ENCODE measurements at places on chromosomes 7 and 10. TPM values are rescaled to one million over a fixed set of nuclear protein-coding genes. Genes with fewer than 3 reads are reported as not detected.

- no peak overlapping the region for H3K27ac ChIP-seq
- no peaks in the 10 kb centered on the region for H3K36me3 ChIP-seq
Observed at GRCh38 chr10:19812976-19813375, 3.3 kb upstream of the PLXDC2 start.

DNA sequence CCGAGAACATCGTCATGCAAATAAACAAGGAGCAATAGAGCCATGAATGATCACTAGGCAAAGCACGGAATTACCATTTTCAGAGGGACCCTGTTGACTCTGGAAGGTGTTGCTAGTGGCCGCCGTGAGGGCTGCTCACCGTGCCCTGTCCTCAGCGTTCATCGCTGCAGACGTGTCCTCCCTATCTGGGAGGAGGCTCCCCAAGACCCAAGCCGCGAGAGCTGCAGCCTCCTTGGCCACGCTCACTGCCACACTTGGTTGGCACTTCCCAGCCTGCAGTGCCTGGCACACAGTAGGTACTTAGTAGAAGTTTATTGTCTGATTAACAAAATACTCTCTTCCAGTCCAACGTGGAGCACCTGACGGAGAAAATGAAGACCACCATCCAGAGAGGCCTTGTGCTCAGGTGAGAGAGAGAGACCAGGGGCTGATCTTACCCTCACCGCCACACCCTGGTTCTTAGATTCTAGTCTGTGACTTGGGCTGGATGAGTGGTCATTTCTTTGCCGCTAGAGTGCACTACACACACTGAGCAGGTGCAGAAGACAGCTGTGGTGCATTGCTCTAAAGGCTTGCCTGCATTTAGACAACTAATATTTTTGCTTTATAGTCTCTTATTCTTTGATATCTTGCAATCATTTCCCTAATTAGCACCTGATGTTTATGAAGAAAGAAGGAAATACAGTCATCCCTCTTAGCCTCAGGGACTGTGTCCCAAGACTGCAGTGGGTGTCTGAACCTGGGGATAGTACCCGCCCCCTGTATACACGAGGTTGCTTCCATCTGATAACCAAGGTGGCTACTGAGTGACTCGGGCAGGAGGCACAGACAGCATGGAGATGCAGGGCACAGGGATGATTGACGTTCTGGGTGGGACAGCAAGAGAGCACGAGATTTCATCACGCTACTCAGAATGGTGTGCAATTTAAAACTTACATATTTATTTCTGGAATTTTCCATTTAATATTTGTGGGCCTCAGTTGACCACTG, 40.3 kb downstream of the PITRM1 start:
- H3K4me1 ChIP-seq, result peaks cover 3% of the 10 kb centered on the region
- no peak overlapping the region for H3K4me3 ChIP-seq
- no peaks in the 10 kb centered on the region for H3K36me3 ChIP-seq
- H3K27ac ChIP-seq, result no peak overlapping the region
- DNase-seq, result no peak

- H3K4me1 ChIP-seq, result no peaks in the 10 kb centered on the region
- H3K27ac ChIP-seq, result no peak overlapping the region
- no peak overlapping the region for H3K4me3 ChIP-seq
- no peak for DNase-seq
Observed at GRCh38 chr10:120477743-120478141, 20.7 kb downstream of the PLPP4 start.

- no peaks in the 10 kb centered on the region for H3K36me3 ChIP-seq
- H3K4me1 ChIP-seq, result no peaks in the 10 kb centered on the region
- no peak for DNase-seq
- H3K27ac ChIP-seq, result no peak overlapping the region
- no peak overlapping the region for H3K4me3 ChIP-seq
Observed at GRCh38 chr7:138796038-138796615, 1.7 kb upstream of the TMEM213 start.

DNA sequence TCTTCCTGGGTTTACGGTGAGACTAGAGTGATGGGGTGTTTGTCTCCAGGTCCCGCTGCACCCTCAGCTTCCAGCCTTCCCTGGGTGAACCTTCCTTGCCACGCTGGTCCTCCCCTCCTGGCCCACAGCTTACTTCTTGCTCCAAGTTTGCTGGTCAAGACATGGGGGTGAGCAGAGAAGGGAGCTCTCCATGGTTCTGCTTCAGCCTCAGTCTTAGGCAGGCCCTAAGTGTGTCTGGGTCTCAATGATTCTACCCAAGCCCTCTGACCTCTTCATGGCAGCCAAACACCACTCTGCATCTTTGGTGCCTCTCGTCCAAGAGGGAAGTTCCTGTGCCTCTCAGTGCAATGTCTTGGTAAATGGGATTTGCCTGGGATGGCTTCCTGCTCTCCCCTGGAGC, 356.5 kb upstream of the KLF6 start:
- H3K4me1 ChIP-seq, result no peaks in the 10 kb centered on the region
- H3K27me3 ChIP-seq, result no peaks in the 10 kb centered on the region
- no peak overlapping the region for H3K4me3 ChIP-seq
- peak; percentile 35 for DNase-seq
- H3K27ac ChIP-seq, result no peak overlapping the region
- no peaks in the 10 kb centered on the region for H3K36me3 ChIP-seq

DNA sequence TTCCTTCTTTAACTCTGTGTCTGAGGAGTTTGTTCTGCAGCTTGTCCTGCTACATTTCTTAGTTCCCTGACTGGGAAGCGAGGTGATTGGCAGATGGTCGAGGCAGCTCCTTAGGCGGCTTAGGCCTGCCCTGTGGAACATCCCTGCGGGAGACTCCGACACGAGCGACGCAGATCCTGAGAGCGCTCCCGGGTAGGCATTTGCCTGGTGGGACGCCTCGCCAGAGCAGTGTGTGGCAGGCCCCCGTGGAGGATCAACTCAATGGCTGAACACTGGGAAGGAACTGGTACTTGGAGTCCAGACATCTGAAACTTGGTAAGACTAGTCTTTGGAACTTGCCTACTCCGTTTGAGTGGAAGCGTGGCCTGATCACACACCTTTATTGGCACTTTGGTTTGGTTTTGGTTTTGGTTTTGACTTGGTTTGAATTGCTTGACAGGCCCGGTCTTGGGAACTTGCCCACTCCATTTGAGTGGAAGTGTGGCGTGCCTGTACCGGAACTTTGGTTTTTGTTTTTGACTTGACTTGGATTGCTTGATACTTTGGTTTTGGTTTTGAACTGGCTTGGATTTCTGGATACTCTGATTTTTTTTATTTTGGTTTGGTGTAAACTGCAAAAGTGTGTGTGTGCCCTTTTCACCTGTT, 42.6 kb downstream of the MAP3K8 start:
- no peak overlapping the region for H3K4me3 ChIP-seq
- no peak overlapping the region for H3K27ac ChIP-seq
- DNase-seq, result no peak

DNA sequence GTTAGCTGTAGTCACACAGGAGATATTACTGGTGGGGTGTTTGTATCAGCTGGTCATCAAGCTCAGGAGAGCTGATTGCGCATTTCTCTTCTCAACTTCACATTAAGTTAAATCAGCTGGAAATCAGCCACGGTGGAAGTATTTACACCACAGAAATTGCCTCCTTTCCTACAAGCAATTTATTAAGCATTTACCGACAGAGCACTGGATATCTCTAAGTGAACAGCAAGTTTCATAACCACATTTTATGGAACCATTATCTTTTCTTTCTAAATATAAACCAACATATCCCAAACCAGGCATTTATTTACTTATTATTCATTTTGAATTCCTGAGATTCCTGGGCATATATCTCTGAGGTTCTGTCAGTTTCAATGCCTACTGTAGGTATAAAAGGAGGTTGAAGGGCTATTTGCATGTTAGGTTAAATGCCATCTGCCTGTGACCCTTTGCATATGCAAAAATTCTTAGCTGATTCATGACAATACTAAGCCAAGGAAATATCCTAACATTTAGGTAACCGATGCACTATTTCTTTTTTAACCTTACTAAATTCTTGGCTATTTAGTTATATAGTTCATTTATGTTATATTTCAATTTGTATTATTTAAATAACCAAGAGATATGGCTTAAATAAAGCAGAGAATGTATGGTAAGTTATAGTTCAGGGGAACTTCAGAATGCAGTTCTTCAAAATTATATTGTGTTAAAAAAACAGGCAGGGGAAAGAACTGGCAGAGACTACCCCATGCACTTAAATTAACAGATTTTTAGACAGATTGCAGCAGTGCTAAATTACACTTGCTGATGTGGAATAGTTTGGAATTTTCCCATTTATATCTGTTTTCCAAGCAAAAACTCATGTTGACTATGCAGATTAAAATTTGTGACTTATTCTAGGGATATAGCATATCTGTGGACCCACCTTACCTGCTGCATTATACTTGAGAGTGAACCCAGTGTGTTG, 56.8 kb downstream of the DYNC1I1 start:
- H3K4me1 ChIP-seq, result peaks cover 13% of the 10 kb centered on the region
- H3K27me3 ChIP-seq, result no peaks in the 10 kb centered on the region
- DNase-seq, result no peak
- no peaks in the 10 kb centered on the region for H3K36me3 ChIP-seq
- H3K27ac ChIP-seq, result no peak overlapping the region

GRCh38 chr7:158531661-158532060, 56.0 kb downstream of the PTPRN2 start:
- no peak for DNase-seq
- no peaks in the 10 kb centered on the region for H3K36me3 ChIP-seq
- H3K4me1 ChIP-seq, result no peaks in the 10 kb centered on the region
- H3K27me3 ChIP-seq, result no peaks in the 10 kb centered on the region
- H3K4me3 ChIP-seq, result no peak overlapping the region

The LRRN3 gene
- 2.4 TPM for total RNA-seq

GRCh38 chr10:55277549-55277948, 476.5 kb upstream of the PCDH15 start:
- H3K4me1 ChIP-seq, result no peaks in the 10 kb centered on the region
- no peak overlapping the region for H3K4me3 ChIP-seq
- DNase-seq, result no peak

The PHKG1 gene
- not detected for total RNA-seq

DNA sequence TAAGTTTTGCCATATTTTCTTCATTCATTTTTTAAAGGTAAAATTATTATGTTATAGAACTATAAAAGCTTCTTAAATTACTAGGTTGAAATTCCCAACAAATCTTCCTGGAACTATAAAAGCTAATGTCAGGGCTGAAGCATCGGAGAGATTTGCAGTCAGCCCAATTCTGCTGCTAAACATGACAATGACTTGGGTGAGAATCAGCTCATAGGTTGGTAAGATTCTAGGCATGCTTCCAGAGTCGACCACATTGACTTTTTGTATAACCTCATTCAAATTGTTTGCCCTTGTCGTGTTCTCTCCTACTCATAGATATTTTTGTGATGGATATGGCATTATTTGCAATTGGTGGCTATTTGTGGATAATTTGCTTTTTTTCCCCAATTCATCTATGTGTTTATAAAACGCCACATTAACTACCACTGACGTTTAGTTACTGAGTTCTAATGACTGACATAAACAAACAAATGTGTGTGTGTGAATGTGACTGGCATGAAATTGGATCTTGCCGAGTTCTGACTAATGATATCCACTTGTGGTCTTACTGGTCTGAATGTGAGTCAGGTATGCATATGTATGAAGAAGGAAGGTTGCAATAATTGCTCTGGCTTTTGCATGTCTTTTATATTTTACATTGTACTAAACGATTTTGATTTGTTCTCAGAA, 579.8 kb downstream of the PARD3 start:
- peaks cover 30% of the 10 kb centered on the region for H3K4me1 ChIP-seq
- H3K27ac ChIP-seq, result no peak overlapping the region
- no peak for DNase-seq
- H3K27me3 ChIP-seq, result no peaks in the 10 kb centered on the region

DNA sequence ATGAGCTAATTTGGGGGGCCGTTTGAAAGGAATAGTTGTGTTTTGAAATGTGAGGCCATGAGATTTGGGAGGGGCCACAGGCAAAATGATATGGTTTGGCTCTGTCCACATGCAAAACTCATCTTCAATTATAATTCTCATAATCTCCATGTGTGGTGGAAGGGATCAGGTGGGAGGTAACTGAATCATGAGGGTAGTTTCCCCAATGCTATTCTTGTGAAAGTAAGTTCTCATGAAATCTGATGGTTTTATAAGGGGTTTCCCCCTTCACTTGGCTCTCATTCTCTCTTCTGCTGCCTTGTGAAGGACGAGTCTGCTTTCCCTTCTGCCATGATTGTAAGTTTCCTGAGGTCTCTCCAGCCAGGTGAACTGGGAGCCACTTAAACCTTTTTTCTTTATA, 490.8 kb upstream of the GRM3 start:
- H3K36me3 ChIP-seq, result no peaks in the 10 kb centered on the region
- no peaks in the 10 kb centered on the region for H3K4me1 ChIP-seq
- no peak overlapping the region for H3K4me3 ChIP-seq
- no peaks in the 10 kb centered on the region for H3K27me3 ChIP-seq

GRCh38 chr7:36309301-36309700, 80.4 kb upstream of the ANLN start:
- H3K27me3 ChIP-seq, result peaks cover 13% of the 10 kb centered on the region
- no peaks in the 10 kb centered on the region for H3K36me3 ChIP-seq
- peaks cover 12% of the 10 kb centered on the region for H3K4me1 ChIP-seq
- H3K27ac ChIP-seq, result no peak overlapping the region
- no peak for DNase-seq

- peaks cover 2% of the 10 kb centered on the region for H3K36me3 ChIP-seq
- no peak overlapping the region for H3K27ac ChIP-seq
- H3K4me3 ChIP-seq, result no peak overlapping the region
- H3K27me3 ChIP-seq, result no peaks in the 10 kb centered on the region
Observed at GRCh38 chr7:157224627-157225026, 85.9 kb downstream of the UBE3C start.

DNA sequence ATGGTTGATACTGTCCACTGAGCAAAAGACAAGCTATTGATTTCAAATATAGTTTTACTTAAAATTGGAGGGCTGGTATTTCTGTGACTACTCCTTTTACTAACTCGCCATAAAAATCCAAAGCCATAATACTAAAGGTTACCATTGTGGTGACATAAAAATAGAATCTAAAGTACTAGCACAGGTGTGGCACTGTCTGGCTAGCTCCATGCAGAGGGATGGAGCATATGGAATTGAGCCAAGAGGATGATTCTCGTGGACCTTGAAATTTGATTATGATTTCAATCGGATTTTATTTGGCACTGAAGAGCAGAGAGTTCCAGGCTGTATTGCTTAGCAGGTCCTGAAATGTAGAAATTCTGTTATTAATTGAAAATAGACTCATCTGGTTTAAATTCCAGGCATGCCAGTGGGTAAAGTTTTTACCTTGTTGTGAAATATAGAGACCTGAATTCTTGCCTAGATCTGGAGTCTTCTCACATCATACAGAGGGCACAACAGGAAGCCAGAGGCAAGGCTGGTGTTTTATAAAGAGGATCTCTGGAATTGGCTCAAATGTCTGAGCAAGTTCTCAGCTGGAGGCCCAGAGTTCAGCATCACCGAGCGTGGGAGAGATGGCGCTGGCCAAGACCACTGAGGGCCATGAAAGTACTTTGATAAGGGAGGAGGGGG, 29.9 kb upstream of the DLD start:
- peak; percentile 6 for DNase-seq
- no peaks in the 10 kb centered on the region for H3K36me3 ChIP-seq
- H3K27me3 ChIP-seq, result no peaks in the 10 kb centered on the region

GRCh38 chr7:134724606-134725005, 54.8 kb upstream of the CALD1 start:
- no peaks in the 10 kb centered on the region for H3K4me1 ChIP-seq
- DNase-seq, result peak; percentile 31
- H3K36me3 ChIP-seq, result no peaks in the 10 kb centered on the region
- H3K4me3 ChIP-seq, result no peak overlapping the region
- H3K27me3 ChIP-seq, result no peaks in the 10 kb centered on the region
- H3K27ac ChIP-seq, result no peak overlapping the region

GRCh38 chr10:3258394-3258793, 85.8 kb upstream of the PITRM1 start:
- DNase-seq, result no peak
- H3K27ac ChIP-seq, result no peak overlapping the region
- H3K36me3 ChIP-seq, result no peaks in the 10 kb centered on the region
- H3K4me1 ChIP-seq, result no peaks in the 10 kb centered on the region
- no peaks in the 10 kb centered on the region for H3K27me3 ChIP-seq

The LRRC4 gene
- 19.8 TPM for total RNA-seq
